ENCODE measurements at places on chromosomes 5 and 9.

GRCh38 chr9:129891569-129891968, 56.3 kb downstream of the USP20 start:
- no peak for DNase-seq

- no peak for DNase-seq
Measured at GRCh38 chr9:124108216-124108615, 96.6 kb downstream of the LHX2 start.

DNA sequence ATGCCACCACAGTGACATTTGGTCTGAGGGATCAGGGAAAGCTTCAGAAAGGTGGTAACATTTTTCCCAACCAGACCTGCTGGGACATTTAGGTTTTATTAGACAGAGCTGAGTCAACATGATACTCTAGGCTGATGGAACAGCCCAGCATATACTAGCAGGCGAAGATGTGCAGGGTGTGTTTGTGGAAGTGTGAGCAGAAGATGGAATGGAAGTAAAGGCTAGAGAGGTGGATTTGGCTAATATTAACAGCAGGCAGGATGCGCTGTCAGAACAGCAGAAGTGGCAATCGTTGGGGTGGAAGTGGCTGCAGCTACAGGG, 340.6 kb downstream of the ASTN2 start:
- DNase-seq = no peak

DNA sequence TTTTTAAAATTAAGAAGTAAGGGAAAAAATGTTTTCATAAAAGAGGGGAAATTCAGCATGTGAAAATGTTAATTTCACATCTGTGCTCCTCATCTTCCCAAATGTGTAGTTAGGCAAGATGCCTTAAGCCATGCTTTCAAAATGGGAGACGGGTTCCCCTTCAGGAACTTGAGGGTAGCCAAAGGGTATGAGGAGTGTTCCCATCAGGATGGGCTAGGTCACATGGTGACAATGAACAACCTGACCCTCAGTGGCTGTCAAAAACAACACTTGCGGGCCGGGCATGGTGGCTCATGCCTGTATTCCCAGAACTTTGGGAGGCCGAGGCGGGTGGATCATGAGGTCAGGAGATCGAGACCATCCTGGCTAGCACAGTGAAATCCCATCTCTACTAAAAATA, 178.0 kb downstream of the ACTL7B start:
- no peak for DNase-seq

- peak; percentile 89 for DNase-seq
Measured at GRCh38 chr9:130866474-130866965, 30.1 kb downstream of the QRFP start.

GRCh38 chr5:4420177-4420576, 720.0 kb upstream of the ADAMTS16 start:
- DNase-seq = no peak

Data from fibroblast of the aortic adventitia (primary cell).